NCI-H774 (cell line): ENCODE measurements at places on chromosomes 12 and 14.

- DNase-seq: no peak
These were observed 194.0 kb downstream of the TSPAN9 start for GRCh38 chr12:3271146-3271545.

GRCh38 chr12:103505371-103506236, 9.8 kb upstream of the C12orf42 start:
- no peak for DNase-seq

DNA sequence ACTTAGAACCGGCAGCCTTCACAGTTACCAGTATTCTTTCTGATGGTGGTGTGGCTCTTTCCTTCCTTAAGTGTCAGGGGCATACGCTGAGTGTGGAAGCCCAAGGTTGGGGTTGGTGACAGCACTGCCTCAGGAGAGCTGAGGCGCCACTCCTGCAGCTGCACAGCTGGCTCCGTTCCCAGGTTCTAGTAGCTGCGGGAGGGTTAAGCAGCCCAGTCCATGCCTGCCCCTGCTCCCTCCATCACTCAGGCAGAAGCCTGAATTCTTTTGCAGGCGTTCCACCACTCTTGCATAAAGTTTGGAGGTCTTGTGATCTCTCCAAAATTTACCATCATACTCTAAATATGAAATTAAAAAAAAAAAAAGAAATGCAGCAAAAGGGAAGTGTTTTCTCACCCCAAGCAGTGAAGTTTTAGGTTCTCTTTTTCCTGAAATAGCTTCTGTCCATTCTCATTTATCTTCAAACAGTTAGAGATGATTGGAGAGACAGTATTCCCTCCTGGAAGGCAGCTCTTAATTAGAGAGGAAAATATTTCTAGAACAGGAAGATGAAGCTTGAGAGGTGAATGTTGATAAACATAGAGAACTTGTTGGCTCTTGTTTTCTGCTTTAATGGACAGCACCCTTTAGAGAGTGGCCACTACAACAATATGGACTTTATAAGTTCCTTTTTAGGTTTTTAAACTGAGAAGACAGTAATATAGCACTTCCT, 136.1 kb downstream of the FGD4 start:
- peak; percentile 74 for DNase-seq

- no peak for DNase-seq
These were observed 194.1 kb downstream of the AACS start for GRCh38 chr12:125259178-125259867.

DNA sequence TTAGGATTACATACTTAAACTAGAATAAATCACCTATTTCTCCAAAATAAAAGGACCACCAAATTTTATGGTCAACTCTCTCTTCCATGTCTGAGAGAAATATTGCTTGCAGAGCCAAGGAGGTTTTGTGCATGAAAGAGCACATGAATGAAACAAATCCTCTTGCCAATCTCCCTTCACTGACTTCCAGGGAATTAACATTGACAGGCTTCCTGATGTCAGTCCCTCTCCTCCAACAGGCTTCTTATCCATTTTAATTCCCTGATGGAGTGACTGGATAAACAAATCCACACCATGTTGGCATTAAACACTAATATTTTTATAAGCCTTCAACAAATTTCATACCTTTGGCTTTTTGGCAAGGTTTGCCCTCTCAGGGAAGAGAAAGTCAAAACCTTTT, 45.3 kb upstream of the CNTN1 start:
- DNase-seq: no peak

DNA sequence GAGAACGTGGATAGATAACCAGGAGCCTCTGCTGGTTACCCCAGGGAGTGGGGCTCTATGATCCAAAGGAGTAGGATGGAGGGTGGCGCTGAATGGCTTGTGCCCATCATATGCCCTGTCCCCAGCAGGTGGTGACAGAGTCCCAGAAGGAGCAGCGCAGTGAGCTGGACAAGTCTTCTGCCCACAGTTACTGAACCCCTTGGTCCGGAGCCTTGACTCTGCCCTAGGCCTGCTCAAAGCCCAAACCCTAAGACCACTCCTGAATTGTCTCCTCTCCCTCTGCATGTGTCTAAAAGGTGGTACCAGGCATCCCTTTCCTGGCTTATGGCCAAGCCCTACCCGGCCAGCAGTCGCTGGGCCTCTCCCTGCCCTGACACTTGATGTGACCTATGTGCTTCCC, 3.2 kb downstream of the PRPH start:
- DNase-seq: no peak

GRCh38 chr14:32073537-32074189, 3.4 kb upstream of the ARHGAP5 start:
- peak; percentile 72 for DNase-seq

- no peak for DNase-seq
These were observed 3.5 kb downstream of the KICS2 start for GRCh38 chr12:64218597-64218996.

DNA sequence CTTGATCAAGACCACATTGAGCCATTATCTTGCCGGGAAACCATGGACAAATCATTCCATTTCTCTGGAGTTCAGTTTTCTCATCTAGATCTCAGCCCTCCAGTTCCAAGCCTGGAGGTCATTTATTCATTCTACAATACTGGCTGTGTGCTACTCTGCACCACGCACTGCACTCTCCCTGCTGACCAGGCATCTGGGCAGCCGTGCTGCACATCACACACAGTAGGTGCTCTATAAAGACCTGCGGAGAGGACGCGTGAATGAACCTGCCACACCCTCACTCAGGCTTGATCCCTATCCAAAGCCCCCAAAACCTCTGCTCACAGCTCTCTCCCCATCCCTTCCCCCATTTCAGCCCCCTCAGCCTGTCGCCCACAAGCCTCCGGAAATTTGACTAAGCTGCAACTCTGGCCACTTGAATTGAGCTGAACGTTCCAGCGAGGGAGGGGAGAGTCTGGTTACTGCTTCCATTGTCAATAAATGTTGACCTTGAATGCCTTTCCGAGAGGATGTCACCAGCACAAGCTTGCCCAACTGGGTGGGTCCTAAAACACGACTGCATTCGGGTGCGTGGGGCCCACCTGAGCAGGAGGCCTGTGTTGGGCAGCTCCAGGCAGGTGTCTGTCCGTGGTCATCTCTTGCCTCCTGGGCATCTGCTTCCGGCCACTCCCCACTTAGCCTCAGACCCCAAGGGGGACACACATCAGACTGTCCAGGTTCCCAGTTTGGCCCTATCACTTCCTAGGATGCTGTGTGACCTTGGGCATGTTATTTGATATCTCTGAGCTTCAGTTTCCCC, 17.8 kb downstream of the FAIM2 start:
- no peak for DNase-seq

DNA sequence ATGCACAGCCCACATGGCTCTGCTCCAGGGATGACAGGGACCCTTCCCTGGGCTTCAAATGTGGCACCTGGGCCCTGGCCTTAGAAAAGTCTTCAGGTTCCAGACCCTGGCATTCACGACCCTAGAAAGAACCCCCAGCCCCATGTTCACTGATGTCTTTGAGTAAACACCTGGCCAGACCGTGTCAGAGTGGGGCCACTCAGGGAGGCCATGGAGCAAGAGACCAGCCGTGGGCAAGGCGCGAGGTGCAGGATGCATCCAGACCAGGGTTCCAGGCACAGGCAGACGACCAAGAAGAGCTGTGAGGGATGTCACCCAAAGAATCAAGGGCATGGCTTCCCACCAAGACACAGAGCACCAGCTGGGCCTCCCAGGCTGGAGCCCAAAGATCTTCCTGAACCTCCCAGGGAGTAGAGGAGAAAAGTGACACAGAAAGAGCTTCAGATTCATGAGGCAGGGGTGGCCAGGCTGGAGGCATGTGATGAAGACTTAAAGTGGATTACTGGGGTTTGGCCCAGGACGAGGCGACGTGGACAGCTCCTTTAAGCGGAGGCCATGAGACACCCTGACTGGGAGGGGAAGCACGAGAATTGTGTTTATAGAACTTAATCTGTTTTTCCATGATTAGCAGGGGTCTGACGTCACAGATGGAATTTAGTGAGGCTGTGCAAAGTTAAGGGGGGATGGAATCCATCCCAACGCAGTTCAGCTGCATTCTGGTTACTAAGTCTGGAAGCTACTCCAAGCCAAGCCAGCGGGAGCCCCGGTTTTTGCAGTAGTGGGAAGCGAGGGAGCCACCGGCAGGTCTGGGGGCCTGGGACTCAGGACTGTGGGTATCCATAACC, 61.6 kb downstream of the ARL6IP4 start:
- no peak for DNase-seq

DNA sequence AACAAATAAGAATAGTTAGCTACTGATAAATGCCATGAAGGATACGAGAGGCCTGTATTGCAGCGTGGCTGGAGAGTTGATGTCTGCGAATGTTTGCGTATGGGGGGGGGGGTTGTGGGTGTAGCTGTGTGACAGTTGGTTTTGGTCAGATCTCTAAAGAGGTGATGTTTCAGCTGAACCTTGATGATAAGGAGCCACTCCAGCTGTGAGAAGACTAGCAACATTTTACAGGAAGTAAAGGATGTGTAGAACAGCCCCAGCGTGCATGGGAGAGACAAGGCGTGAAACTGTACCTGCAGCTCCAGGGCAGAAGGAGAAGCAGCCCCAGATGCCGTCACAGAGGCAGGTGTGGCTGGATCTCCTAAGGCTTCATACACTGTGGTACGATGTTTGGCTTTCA, 416.9 kb downstream of the TMEM132D start:
- peak; percentile 50 for DNase-seq

DNA sequence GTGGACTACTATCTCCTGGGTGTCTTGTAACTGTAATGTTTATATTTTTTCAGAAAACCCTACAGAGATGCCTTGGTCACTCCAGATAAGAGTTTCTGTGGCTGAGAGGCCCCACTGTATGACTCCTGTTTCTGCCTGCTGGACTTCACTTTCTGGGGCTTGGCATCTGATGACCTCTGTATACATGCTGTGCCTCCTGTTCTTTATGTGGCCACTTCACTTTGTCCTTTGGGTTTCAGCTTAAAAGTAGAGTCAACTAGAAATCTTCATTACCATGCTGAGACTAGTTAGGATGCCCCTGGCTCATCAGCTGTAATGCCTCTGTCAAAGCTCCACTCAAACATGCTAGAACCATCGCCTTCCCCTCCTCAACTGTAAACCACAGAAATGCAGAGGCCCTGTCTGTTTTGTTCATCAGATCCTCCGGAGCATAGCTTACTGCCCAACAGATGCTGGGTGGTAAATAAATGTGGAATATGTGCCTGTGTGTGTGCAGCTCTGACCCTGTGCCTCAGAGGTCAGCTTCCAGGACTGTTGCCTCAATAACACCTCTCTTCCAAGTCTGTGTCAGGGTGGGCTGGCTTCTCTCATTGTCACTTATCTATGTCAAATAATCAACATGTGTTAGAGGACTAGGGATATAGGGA, 25.5 kb downstream of the ZNF664 start:
- no peak for DNase-seq

DNA sequence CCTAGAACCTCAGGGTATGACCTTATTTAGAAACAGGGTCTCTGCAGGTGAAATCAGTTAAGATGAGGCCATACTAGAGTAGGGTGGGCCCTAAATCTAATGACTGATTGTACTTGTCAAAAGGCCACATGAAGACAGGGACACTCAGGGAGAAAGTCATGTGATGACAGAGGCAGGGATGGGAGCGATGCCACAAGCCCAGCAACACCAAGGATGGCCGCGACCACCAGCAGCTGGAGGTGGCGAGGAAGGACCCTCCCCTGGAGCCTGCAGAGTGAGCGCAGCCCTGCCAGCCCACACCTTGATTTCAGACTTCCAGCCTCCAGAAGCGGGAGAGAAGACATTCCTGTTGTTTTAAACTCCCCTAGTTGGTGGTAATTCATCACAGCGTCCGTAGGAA, 199.9 kb downstream of the PHETA1 start:
- DNase-seq: no peak

DNA sequence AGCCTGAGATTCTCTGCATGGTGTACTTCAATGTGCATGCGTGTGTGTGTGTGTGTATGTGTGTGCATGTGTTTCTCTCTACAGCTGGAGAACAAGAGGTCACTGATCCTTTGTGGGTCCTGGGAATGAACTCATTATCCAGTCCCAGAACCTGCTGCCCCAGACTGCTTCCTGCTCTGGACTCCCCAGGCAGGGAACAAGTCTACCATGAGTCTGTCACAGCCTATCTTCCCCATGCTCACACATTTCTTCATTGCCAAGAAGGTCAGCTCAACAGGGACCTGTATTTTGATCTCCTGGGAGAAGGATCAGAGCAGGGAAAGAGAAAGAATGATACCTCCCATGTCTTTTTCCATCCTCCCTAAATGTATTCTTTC, 2.9 kb upstream of the AGAP2 start:
- DNase-seq: no peak

GRCh38 chr14:31229638-31230572, 22.3 kb upstream of the HECTD1 start:
- peak; percentile 80 for DNase-seq

DNA sequence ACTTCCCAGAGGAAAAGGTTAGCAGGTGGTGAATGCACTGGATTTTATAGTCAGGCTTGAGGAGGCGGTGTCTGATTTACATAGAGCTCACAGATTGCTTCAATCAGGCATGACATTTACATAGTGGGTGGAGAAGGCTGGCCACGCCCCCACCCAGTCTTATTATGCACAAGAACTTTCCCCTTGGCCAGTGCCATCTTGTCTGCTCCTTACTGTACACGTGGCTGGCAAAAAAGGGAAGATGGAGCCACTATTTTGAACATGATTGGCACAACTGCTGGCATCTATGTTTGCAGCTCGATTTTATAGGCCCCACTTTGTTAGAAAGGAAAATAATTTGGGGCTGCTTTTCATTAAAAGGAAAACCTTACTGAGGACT, 10.9 kb upstream of the LGMN start:
- DNase-seq: peak; percentile 66

DNA sequence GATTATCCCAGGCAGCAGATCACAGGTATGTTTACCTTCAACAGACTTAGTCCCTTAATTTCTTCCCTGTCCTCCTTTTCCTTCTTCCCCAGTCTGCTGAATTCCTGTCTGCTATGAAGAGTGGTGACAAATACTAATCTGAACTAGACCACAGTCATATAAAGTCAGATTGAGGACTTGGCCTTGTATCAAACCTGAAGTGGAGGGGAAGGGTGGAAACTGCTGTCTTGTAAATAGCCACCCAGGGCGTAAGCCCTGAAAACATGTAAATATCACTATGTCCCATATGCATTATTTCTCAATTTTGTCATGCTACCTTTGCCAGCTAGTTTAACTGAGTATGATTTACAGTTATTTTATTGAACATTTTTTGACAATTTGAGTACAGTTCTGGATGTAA, 368.0 kb downstream of the CCDC91 start:
- no peak for DNase-seq

GRCh38 chr14:66645716-66646115, 137.8 kb downstream of the GPHN start:
- no peak for DNase-seq

GRCh38 chr12:41479426-41479825, 291.3 kb downstream of the PDZRN4 start:
- DNase-seq: no peak
